ENCODE measurements at places on chromosomes 2 and 18.

- peak; percentile 86 for DNase-seq
These were observed 11.8 kb downstream of the GAREM2 start for GRCh38 chr2:26184555-26185303.

- no peak for DNase-seq
These were observed 793.2 kb downstream of the SUCLG1 start for GRCh38 chr2:83665894-83666293.

- no peak for DNase-seq
These were observed 436.1 kb upstream of the MMADHC start for GRCh38 chr2:150023663-150024062.

DNA sequence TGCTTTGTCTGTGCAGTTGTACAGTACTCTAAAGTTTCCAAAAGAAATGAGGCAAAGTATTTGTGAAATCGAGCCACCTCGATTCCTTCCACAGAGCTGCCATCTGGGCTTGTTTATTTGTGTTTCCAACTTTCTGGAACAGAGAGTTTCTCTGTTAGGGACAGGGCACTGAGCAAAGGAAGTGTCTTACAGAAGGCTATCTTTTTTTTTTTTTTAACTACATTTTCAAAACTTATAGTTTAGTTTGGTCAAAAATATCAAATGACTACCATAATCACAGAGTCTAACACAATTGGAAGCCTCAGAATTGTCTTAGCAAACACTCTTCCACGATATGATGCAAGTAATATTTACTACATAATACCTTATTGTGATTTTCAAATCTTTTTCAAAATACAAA lies 796 bp downstream of the RFTN2 start:
- no peak for DNase-seq

- DNase-seq: no peak
These were observed 2.8 kb downstream of the XDH start for GRCh38 chr2:31411771-31412170.

DNA sequence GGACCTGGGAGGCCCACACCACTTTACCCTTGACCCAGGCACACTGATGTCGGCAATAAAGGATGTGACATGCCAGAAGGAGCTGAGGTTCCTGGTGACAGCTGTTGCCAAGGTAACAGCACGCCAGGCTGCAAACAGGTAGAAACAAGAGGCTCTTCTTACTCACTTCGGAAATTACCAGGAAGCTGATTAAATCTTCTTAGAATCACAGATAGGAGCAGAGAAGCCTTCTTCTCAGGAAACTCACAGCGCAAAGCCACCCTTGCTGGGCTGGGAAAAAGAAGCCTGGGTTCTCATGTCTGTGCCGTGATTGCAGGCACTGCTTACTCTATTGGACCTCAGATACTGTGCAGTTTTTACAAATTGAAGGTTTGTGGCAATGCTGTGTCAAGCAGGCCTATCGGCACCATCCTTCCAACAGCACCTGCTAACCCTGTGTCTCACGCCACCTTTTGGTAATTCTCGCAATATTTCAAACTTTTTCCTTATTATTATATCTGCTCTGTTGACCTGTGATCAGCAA lies 61.0 kb upstream of the TAF1B start:
- DNase-seq: no peak

DNA sequence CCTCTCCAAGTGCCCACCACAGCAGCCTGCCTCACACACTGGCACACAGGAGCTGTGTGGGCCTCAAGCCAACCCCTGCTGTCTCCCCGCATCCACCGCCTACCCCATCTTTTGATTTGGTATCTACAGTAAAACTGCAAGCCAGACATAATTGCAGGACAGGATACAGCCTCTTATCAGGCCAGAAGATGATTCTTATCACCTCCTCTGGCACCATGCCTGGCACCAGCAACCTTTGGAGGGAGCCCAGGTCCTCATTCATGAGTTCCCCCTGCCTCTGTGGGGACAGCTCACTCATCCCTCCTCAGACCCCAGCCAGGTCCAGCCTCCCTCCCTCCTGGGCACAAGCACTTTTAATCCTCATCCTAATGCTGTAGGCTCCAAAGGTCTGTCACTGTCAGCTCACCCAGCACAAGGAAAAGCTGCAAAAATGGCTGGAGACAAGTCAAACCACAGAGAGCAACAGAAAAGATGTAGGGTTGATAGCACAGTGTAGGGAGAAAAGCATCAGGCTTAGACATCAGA lies 9.7 kb downstream of the RAB11FIP5 start:
- no peak for DNase-seq

- DNase-seq: no peak
These were observed 328.0 kb downstream of the TSN start for GRCh38 chr2:122083256-122084048.

- no peak for DNase-seq
These were observed 261.9 kb upstream of the ETAA1 start for GRCh38 chr2:67135208-67135607.

- DNase-seq: no peak
These were observed 215.9 kb downstream of the SP3 start for GRCh38 chr2:173749315-173749714.

GRCh38 chr2:62854600-62855514 lies 149.3 kb downstream of the EHBP1 start:
- no peak for DNase-seq

DNA sequence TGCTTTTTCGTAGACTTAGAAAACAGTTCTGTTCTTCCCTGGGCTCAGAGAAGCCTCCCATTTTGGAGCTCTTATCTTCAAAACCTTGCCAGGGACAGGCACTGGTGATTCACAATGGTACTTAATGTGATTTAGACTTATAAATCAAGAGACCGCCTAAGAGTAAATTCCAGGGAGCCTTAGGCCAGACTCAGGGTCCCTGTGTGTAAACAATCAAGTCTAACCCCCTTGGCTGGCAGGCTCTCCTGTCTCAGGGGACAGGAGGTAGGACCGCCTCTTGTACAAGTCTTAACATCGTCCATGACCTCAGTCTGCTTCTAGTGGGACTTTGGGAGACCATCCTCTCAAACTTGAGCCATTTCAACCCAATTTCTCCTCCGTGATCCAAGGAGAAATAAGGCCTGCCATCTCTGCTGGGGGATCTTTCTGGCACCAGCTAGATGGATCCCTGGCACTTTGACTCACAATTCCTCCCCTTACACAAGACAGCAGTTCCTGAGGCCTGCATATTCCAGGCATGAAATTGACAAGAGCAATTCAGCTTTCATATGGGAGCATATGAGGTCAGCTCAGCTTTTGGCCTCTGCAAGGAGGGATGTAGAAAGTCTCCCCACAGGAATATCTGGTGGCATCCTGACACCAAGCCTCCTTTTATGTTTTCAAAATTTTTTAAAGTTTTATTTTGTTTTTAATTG lies 487.0 kb downstream of the TNS1 start:
- no peak for DNase-seq

GRCh38 chr2:73290049-73290839 lies 3.1 kb downstream of the EGR4 start:
- DNase-seq: peak; percentile 31

DNA sequence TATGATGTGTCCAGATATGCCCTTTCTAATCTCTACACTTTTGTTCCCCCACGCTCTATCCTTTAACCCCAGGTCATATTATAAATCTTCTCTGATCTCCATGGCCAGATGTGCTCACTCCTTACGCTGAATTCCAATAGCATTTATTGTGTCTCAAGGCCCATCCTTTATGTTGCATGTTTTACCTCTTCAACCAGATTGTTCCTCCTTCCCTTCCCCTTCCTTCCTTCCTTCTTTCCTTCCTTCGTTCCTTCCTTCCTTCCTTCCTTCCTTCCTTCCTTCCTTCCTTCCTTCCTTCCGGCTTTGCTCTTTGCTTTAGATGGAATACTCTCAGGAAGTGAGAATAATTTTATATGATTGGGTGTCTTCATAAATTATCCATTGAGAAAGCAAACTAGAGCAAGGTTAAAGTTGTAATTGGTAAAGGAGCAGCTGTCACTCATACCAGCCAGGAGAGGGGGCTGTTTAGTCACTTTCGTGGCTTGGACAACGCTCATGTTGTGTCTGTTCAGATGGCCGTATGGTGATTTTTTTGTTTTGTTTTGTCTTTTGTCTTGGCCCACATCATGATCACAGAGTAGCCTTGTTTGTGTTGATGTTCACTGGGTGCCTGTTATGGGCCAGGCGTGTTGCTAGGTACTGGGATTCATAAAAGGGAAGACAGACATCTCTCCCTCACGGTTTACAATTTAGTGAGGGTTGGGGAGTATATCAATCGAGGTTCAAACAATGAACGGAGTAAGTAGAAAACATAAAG lies 68.0 kb downstream of the DAW1 start:
- DNase-seq: no peak

- no peak for DNase-seq
These were observed 107.2 kb downstream of the COL6A3 start for GRCh38 chr2:237306787-237307170.

- no peak for DNase-seq
These were observed 468.2 kb upstream of the TNP1 start for GRCh38 chr2:217327953-217328621.

DNA sequence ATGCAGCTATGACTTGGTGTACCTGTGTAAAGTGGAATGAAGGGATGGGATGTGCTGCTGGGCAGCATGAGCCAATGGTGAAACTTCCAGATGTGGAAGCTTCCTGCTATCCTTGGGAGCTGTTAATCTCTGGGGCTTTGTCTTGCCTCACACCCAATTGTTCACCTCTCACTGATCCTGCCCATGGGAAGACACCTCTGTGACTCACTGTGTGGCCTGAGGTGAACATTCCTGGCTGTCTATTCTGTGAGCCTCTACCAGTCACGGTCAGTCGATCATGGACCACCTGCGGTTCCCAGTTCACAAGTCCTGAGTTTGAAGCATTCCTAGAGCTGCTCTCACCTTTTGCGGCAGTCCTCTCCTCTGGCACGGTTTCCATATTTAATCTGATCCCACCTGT lies 12.1 kb downstream of the NEURL3 start:
- DNase-seq: no peak

DNA sequence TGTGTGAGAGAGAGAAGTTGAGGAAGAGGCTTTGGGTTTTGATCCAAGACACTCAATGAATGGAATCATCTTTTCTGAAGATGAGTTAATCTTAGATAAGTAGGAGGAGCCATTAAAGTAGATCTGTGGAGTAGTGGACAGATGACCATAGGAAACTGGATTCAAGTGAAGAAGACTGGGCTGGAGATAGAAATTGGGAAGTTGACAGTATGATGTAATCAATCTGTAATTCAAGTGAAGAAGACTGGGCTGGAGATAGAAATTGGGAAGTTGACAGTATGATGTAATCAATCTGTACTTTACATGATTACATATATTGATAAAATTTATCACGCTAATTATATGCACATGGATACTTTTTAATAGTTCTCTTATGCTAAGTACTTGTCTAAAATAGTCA lies 92.8 kb downstream of the PHLPP1 start:
- DNase-seq: peak; percentile 86
